ENCODE measurements at places on chromosomes 12 and 14.
A peak's percentile ranks its signal among the peaks of the same experiment; 100 is the strongest.

- no peak for DNase-seq
These were observed 99.0 kb downstream of the NUBPL start for GRCh38 chr14:31660191-31660590.

- no peak for DNase-seq
These were observed 18.1 kb downstream of the SUSD6 start for GRCh38 chr14:69629225-69630127.

DNA sequence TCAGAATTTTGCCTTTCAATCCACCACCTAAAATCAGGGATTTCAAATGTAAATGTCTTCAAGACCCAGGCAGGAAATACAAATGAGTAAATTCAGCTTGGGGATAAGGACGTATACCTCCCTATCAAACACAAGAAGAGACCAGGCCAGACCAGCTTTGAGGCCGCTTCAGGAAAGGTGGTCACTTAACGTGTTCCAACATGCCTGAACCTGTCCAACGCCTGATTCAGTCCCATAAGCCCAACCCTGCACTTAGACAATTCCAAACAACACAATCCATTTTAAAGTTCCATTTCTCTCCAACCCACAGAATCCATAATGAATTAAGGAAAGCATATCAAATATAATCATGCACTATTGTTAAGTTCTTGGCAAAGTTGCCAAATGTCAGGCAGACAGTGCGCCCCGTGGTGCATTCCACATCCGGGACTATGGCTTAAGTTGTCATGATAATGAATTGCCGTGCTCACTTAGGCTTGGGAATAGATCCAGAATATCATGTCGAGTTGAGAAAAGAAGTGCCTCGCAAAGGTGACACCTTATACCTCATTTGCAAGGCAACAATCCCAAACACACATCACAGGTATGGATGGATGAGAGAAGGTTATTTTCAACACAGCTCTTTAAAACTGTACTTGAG is 35.5 kb downstream of the CCDC60 start:
- no peak for DNase-seq

DNA sequence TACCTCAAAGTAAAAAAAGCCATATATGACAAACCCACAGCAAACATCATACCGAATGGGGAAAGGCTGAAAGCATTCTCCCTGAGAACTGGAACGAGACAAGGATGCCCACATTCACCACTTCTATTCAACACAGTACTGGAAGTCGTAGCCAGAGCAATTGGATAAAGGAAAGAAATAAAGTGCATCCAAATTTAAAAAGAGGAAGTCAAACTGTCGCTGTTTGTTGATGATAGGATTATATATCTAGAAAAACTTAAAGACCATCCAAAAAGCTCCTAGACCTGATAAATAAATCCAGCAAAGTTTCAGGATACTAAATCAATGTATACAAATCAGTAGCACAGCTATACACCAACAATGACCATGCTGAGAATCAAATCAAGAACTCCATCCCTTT is 5.2 kb downstream of the NDUFA12 start:
- DNase-seq: no peak

GRCh38 chr12:96194971-96195844 is 1.0 kb downstream of the ELK3 start:
- DNase-seq: no peak

- no peak for DNase-seq
These were observed 103.5 kb upstream of the FRMD6 start for GRCh38 chr14:51548187-51548586.

DNA sequence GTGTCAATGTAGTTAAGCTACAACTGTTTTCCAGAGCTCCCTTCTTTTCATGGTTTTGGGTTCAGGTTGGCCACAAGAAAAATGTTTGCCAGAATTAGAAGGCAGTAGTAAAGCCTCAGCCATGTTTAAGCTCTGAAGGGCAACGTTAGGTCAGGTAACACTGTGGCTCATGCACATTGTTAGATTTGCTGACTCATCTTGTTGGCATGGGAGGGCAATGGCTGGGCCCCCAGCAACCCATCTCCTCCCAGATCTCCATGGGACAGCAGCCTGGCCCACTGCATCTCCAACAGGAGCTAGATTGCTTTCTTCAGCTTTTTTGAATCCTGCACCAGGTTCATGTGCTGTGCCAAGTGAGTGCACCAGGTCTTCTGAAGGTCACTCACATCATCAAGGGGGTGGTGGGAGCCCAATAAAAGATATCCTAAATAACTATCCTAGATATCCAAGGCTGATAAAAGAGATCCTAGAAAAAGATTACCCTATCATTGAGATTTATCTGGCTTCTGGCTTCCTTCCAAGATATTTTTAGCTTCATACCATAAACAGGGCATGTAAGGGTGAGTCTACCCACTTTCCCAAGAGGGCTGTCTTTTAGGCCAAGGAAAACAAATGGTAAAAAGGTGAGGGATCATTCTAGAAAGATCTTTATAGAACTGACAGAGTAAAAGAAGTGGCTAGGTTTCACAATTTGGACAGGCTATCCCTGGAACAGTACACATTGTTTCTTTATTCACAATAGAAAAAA is 28.9 kb downstream of the PTGER2 start:
- no peak for DNase-seq

- DNase-seq: peak; percentile 41
These were observed 199.5 kb upstream of the SFSWAP start for GRCh38 chr12:131511391-131511802.

DNA sequence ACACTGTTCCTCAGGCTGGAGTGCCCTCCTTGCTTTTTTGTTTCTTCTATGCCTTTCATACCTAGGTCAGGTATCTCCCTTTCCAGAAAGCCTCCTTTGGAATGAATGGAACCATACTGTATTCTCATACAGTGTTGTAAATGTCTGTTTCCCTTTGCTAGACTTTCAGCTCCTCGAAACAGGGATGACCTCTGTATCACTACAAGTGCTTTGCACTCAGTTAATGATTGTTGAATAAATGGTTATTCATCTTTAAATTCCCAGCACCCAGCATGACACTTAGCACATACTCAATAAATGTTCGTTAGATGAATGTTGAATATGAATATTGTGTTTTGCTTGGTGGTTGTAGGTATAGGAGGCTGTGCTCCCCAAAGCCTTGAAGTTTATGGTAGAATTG is 5.9 kb upstream of the TULP3 start:
- DNase-seq: no peak

DNA sequence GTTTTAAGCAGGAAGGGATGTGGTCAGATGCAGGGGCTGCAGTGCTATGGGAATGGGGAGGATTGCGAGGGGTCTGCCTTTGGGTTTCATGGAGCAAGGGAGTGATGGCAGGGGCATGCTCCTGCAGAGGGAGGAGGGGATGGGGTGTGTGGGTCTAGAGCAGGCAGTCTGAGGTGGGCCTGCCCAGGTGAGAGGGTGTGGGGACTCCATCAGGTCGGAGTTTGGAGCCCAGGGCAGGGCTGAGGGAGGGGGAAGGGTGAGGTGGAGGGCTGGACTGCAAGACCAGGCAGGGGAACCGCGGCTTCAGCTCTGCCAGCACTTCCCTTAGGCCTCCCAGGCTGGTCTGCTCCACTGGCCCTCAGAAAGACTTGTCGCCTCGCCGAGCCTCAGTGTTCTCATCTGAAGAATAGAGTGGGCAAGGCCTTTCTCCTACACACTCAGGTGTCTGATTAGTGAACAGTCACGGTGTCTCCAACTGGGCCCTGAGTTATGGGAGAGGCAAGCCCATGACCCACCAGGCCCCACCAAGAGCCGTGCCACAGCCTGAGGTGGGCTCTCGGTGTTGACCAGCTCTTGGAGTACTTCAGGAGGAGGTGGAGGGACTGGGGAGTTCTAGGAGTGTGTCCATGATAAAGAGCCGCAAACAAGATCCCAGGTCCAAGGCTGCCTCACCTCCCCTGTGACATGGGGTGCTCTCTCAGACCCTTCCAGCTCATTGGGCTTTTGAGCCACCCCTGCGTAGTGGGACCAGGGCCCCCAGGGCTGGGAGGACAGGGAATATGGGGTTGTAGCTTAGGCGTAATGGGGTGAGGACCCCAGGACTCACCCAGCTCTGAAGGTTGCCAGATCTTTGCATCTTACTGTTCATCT is 20.1 kb upstream of the KRT80 start:
- no peak for DNase-seq

- DNase-seq: no peak
These were observed 14.4 kb upstream of the NTF3 start for GRCh38 chr12:5417500-5417899.

- DNase-seq: no peak
These were observed 268.7 kb downstream of the DAD1 start for GRCh38 chr14:22320362-22320750.

GRCh38 chr12:6613776-6614512 is 6.8 kb upstream of the CHD4 start:
- peak; percentile 98 for DNase-seq
